ENCODE measurements at places on chromosomes 16 and 17. TPM values are rescaled to one million over a fixed set of nuclear protein-coding genes. Genes with fewer than 3 reads are reported as not detected.

DNA sequence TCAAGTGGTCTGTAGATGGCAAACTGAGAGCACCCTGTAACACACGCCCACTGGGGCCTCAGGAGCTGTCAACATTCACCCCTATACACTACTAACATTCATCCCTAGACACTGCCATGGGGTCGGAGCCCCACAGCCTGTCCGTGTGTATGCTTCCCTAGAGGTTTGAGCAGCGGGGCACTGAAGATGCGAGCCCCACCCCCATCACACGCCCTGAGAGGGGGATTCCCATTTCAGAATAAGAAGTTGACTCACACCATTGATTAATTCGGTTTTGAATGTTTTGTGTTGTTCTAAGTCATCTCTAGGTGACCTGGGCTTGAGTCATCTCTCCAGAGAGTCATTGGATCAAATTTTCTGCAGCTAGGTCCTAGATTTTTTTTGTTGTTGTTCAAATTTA, 37.3 kb upstream of the MMD start:
- DNase-seq: no peak
- no peaks in the 10 kb centered on the region for H3K4me1 ChIP-seq
- H3K27ac ChIP-seq: no peak overlapping the region
- no peaks in the 10 kb centered on the region for H3K36me3 ChIP-seq

DNA sequence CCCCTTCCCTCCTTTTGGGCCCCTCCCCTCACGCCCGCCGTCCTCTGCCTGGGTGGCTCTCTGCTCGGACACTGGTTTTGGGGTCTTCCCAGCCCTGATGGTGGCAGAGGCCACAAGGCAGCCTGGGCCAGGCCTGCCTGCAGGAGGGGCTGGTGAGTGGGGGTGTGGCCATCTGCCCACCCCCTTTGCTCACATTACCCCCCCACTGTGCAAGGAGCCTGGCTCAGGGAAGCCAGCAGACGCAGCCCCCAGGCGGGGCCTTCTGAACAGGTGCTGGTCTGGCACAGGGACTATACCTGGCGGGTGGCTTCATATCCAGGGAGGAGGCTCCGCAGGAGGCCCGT, 10.7 kb upstream of the ZFPM1 start:
- no peak for DNase-seq
- no peak overlapping the region for H3K27ac ChIP-seq
- no peaks in the 10 kb centered on the region for H3K36me3 ChIP-seq
- H3K4me3 ChIP-seq: no peak overlapping the region
- no peaks in the 10 kb centered on the region for H3K27me3 ChIP-seq
- no peaks in the 10 kb centered on the region for H3K4me1 ChIP-seq

DNA sequence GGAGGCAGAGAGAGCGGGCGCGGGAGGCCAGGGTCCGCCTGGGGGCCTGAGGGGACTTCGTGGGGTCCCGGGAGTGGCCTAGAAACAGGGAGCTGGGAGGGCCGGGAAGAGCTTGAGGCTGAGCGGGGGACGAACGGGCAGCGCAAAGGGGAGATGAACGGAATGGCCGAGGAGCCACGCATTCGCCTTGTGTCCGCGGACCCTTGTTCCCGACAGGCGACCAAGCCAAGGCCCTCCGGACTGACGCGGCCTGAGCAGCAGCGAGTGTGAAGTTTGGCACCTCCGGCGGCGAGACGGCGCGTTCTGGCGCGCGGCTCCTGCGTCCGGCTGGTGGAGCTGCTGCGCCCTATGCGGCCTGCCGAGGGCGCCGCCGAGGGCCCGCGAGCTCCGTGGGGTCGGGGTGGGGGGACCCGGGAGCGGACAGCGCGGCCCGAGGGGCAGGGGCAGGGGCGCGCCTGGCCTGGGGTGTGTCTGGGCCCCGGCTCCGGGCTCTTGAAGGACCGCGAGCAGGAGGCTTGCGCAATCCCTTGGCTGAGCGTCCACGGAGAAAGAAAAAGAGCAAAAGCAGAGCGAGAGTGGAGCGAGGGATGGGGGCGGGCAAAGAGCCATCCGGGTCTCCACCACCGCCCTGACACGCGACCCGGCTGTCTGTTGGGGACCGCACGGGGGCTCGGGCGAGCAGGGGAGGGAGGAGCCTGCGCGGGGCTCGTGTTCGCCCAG, 1.2 kb upstream of the CBX4 start:
- DNase-seq: no peak
- H3K27me3 ChIP-seq: peaks cover 27% of the 10 kb centered on the region
- H3K27ac ChIP-seq: no peak overlapping the region
- H3K36me3 ChIP-seq: peaks cover 4% of the 10 kb centered on the region

DNA sequence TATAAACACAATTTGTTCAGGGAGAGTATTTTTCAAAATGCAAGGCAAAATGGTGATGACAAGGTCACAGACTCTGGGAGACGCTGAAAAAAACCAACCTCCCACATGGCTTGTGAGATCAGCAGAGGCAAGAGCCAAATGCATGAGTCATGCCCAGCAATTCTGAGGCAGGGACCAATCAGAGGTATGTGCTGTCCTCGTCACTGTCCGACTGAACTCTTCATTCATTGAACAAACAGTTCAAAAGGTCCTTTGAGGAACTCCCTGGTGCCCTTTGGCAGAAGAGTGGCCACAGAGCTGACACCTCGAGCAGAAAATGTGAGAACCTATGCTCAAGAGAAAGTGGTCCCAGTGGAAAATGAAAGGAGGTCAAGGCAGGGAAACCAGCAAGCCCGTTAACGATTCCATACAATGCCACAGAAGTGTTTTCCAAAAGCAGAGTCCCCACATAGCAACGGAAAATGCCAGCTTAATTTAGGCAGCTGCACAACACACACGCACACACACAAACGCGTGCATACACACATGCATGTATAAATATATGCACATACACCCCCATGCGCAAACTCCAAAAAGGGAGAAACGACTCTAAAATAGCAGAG, 50.9 kb downstream of the CDH11 start:
- H3K27me3 ChIP-seq: no peaks in the 10 kb centered on the region
- H3K4me1 ChIP-seq: peaks cover 14% of the 10 kb centered on the region
- peak overlapping the region; percentile 80 for H3K27ac ChIP-seq
- peak overlapping the region; percentile 58 for H3K4me3 ChIP-seq
- DNase-seq: peak; percentile 51

GRCh38 chr16:73956587-73957494, 339.8 kb upstream of the PSMD7 start:
- no peak overlapping the region for H3K27ac ChIP-seq
- DNase-seq: no peak
- no peaks in the 10 kb centered on the region for H3K4me1 ChIP-seq
- no peaks in the 10 kb centered on the region for H3K36me3 ChIP-seq
- no peak overlapping the region for H3K4me3 ChIP-seq

- no peak for DNase-seq
- no peak overlapping the region for H3K4me3 ChIP-seq
- H3K27ac ChIP-seq: peak overlapping the region; percentile 60
- no peaks in the 10 kb centered on the region for H3K27me3 ChIP-seq
- H3K4me1 ChIP-seq: peaks cover 58% of the 10 kb centered on the region
- no peaks in the 10 kb centered on the region for H3K36me3 ChIP-seq
These were observed 26.7 kb upstream of the ERN1 start for GRCh38 chr17:64156670-64157069.

- no peaks in the 10 kb centered on the region for H3K27me3 ChIP-seq
- no peak for DNase-seq
- no peaks in the 10 kb centered on the region for H3K36me3 ChIP-seq
- H3K4me3 ChIP-seq: peak overlapping the region; percentile 97
These were observed 825 bp downstream of the METTL9 start for GRCh38 chr16:21600031-21600773.

GRCh38 chr17:40949418-40949817, 12.0 kb upstream of the KRT23 start:
- no peak overlapping the region for H3K27ac ChIP-seq
- H3K36me3 ChIP-seq: no peaks in the 10 kb centered on the region
- H3K4me1 ChIP-seq: no peaks in the 10 kb centered on the region

DNA sequence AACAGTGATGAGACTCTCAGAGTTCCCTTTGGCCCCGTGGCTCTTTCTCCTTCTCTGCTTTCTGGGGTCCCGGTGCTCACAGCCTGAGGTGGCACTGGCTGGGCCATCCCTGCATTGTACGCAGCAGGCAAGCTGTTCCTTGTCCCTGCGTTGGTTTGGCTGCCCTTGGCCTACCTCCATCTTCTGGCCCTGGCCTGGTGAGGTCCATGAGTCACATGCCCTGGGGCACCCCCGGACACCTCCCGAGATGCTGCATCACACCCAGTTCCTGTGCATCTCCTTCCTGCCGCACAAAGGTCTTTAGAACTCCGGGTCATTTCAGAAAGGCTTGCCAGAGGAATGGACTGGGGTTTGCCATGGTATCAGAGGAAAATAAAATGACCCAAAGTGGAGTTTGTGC, 9.5 kb downstream of the SULT1A2 start:
- H3K27me3 ChIP-seq: no peaks in the 10 kb centered on the region
- DNase-seq: no peak
- no peak overlapping the region for H3K4me3 ChIP-seq
- peaks cover 43% of the 10 kb centered on the region for H3K36me3 ChIP-seq
- H3K4me1 ChIP-seq: no peaks in the 10 kb centered on the region

DNA sequence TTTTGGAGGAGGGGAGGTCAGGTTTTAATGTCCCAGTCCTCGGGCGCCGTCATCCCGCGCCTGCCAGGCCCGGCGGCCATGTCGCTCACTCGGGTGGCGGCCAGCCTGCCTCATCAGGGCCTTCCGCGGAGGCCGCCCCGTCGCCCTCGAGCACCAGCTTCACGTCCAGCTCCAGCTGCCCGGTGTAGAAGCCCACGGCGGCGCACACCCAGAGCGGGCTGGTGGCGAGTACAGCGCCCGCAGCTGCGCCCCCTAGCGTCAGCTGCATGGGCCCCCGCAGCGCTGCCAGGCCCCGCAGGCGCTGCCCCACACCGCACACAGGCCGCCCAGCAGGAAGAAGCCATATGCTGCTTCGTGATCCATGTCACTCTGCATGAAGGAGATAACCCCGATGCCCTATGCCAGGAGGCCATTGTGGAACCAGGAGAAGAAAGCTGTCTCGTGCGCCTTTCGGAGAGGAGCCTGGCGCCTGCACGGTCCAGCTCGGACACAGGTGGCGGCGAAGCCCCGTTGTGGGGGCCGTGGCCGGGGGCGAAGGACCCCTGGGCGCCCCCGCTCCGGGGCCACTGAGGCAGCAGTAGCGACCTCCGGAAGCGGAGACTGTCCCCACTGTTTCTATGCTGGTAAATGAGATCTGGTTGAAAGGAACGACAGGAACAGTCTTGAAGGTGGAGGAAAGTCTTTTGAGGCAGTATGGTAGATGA, 9.6 kb downstream of the AP2B1 start:
- peaks cover 5% of the 10 kb centered on the region for H3K4me1 ChIP-seq
- H3K36me3 ChIP-seq: peaks cover 47% of the 10 kb centered on the region

The TERB1 gene
- total RNA-seq: not detected

The ITGAL gene
- total RNA-seq: 5.4 TPM

All from thoracic aorta (tissue), 2 donors.